ENCODE measurements at places on chromosomes 2 and 18. TPM values are rescaled to one million over a fixed set of nuclear protein-coding genes. Genes with fewer than 3 reads are reported as not detected.

PSD4 gene
- 0.63 TPM for polyA plus RNA-seq

NCKAP5 gene
- 0.38 TPM for polyA plus RNA-seq

CTAGE1 gene
- 0.06 TPM for polyA plus RNA-seq

CABYR gene
- 4.5 TPM for polyA plus RNA-seq

ANKRD30BL gene
- not detected for polyA plus RNA-seq

UGT1A10 gene
- not detected for polyA plus RNA-seq

DNA sequence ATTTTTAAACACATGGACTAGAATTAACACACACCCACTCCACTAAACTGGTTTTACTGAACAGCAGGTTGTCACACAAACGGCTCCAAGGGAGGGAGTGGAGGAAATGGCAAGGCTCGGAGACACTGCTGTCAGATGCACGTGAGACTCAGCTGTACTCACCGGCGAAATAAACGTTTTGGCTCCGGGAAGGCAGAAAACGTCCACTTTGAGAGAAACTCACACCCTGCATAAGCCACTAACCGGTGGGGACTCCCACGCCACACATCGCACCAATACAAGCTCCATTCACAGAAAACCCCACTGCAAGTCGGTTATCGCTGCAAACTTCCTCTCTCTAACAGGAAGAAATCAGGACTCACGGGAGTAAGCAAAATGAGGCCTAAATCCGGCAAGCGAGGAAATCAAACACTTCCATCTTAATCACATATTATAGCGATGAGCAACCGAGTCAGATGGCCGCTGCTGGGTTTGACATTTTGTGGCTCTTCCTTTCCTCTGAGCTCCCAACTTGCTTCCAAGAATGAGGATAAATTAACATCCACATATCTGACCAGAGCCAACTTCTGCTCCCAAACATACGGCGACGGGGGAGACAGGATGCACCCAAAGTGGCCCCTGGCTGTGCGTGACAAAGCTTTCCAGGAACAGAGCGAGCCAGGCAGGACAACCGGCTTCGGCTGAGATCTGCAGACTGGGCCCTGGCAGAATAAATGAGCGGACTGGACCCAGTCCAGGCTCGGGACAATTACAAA lies 63.5 kb downstream of the HDAC4 start:
- H3K27me3 ChIP-seq, result no peaks in the 10 kb centered on the region
- H3K36me3 ChIP-seq, result no peaks in the 10 kb centered on the region
- DNase-seq, result no peak
- H3K4me1 ChIP-seq, result no peaks in the 10 kb centered on the region
- H3K4me3 ChIP-seq, result no peak overlapping the region

- H3K4me1 ChIP-seq, result no peaks in the 10 kb centered on the region
- no peak for DNase-seq
- no peaks in the 10 kb centered on the region for H3K27me3 ChIP-seq
- no peak overlapping the region for H3K4me3 ChIP-seq
- H3K36me3 ChIP-seq, result no peaks in the 10 kb centered on the region
- no peak overlapping the region for H3K27ac ChIP-seq
These were observed 270.7 kb downstream of the PIEZO2 start for GRCh38 chr18:10878703-10879102.

GRCh38 chr2:86305195-86305914 lies 32.1 kb downstream of the REEP1 start:
- H3K4me3 ChIP-seq, result no peak overlapping the region
- H3K27ac ChIP-seq, result no peak overlapping the region
- H3K36me3 ChIP-seq, result no peaks in the 10 kb centered on the region

DNA sequence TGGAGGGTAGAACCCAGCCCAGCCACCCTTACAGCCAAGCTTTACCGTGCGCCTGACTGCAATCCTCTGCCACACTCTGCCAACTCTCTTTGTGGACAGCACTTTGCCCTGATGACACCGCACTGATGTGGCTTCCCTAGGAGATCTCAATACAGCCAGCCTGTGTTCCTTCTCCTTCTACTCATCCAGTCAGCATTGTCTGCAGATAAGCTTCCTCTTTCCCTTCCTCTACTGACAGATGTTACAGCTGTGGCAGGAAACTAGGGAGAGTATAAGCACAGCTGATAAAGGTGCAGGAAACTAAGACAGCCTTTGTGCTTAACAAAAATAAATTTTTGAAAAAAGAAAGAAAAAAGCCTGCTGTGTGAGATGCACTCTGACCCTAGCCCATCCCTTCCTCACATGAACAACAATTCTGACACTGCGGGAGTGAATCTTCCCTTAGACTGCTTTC lies 25.0 kb downstream of the CEP68 start:
- DNase-seq, result peak; percentile 30
- H3K27me3 ChIP-seq, result no peaks in the 10 kb centered on the region
- H3K4me3 ChIP-seq, result no peak overlapping the region
- H3K36me3 ChIP-seq, result peaks cover 66% of the 10 kb centered on the region
- peaks cover 23% of the 10 kb centered on the region for H3K4me1 ChIP-seq

DNA sequence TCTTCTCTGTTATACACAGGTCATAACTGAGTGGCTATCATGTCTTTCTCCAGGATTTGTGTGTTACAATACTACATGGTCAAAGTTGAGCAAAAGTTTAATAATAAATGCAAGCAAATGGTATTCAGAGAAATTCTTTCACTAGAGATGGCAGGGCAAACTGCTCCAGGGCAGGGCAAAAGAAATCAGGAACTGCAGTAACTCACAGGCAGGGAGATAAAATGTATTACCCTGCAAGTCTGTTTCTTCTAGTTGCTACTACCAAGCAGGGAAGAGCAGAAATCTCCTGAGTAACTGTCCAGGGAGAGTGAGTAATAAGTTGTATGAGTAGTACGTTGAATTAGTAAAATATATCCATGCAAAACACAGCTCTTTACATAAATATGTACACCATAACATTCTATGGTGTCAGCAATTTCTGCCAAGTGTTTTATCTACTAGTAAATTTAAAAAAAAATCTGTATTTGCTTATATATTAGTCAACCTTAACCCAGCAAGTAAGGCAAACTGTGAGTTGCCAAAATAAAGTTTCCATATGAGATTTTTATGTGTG lies 404.1 kb downstream of the ZEB2 start:
- no peaks in the 10 kb centered on the region for H3K36me3 ChIP-seq
- DNase-seq, result peak; percentile 56
- peaks cover 42% of the 10 kb centered on the region for H3K4me1 ChIP-seq
- no peaks in the 10 kb centered on the region for H3K27me3 ChIP-seq

DNA sequence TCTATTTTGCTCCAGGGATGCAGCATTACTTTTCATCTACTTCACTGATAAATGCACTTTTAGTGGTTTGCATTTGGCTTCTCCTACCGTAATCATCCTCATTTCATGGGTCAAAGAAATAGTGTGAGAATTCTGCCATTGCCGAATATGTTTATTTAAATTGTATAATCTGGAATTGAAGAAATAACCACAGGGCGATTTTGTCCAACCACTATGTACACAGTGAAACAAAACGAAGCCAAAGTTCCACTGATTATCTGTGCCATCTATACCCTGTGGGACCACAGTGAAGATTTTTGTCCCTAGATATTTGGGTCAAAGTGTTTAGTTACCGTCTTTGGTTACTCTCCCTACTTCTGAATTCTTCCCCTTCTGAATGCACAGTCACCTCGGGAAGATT lies 888.6 kb upstream of the NRXN1 start:
- H3K36me3 ChIP-seq, result no peaks in the 10 kb centered on the region
- no peak for DNase-seq
- H3K4me1 ChIP-seq, result peaks cover 27% of the 10 kb centered on the region
- H3K27me3 ChIP-seq, result no peaks in the 10 kb centered on the region
- H3K4me3 ChIP-seq, result no peak overlapping the region
- no peak overlapping the region for H3K27ac ChIP-seq

DNA sequence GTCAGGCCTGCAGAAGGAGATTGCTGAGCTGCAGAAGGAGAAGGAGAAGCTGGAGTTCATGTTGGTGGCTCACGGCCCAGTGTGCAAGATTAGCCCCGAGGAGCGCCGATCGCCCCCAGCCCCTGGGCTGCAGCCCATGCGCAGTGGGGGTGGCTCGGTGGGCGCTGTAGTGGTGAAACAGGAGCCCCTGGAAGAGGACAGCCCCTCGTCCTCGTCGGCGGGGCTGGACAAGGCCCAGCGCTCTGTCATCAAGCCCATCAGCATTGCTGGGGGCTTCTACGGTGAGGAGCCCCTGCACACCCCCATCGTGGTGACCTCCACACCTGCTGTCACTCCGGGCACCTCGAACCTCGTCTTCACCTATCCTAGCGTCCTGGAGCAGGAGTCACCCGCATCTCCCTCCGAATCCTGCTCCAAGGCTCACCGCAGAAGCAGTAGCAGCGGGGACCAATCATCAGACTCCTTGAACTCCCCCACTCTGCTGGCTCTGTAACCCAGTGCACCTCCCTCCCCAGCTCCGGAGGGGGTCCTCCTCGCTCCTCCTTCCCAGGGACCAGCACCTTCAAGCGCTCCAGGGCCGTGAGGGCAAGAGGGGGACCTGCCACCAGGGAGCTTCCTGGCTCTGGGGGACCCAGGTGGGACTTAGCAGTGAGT lies 19.4 kb downstream of the FOSL2 start:
- no peak for DNase-seq
- peaks cover 4% of the 10 kb centered on the region for H3K4me1 ChIP-seq
- no peak overlapping the region for H3K27ac ChIP-seq
- no peaks in the 10 kb centered on the region for H3K27me3 ChIP-seq

- H3K4me3 ChIP-seq, result no peak overlapping the region
- H3K36me3 ChIP-seq, result no peaks in the 10 kb centered on the region
- DNase-seq, result peak; percentile 40
- H3K27me3 ChIP-seq, result no peaks in the 10 kb centered on the region
These were observed 70.8 kb upstream of the NABP1 start for GRCh38 chr2:191607096-191607495.

- H3K27me3 ChIP-seq, result no peaks in the 10 kb centered on the region
- H3K4me1 ChIP-seq, result peaks cover 14% of the 10 kb centered on the region
- DNase-seq, result no peak
- H3K27ac ChIP-seq, result no peak overlapping the region
- no peaks in the 10 kb centered on the region for H3K36me3 ChIP-seq
- H3K4me3 ChIP-seq, result no peak overlapping the region
These were observed 386.4 kb downstream of the THSD7B start for GRCh38 chr2:137151731-137152130.

GRCh38 chr18:49169037-49169521 lies 218.3 kb upstream of the SMAD7 start:
- H3K4me1 ChIP-seq, result peaks cover 9% of the 10 kb centered on the region
- no peak for DNase-seq
- no peak overlapping the region for H3K4me3 ChIP-seq

DNA sequence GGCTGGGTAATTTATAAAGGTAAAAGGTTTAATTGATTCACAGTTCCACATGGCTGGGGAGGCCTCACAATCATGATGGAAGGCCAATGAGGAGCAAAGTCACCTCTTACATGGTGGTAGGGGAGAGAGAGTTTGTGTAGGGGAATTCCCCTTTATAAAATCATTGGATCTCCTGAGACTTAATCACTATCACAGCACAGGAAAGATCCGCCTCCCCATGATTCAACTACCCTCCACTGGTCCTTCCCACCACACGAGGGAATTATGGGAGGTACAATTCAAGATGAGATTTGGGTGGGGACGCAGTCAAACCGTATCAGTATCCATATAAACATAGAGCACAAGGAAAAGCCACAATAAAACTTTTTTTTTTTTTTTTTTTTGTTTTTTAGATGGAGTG lies 172.6 kb upstream of the PIEZO2 start:
- no peaks in the 10 kb centered on the region for H3K36me3 ChIP-seq
- no peak overlapping the region for H3K4me3 ChIP-seq
- peaks cover 58% of the 10 kb centered on the region for H3K4me1 ChIP-seq

GRCh38 chr2:6864923-6865345 lies 773 bp downstream of the CMPK2 start:
- no peaks in the 10 kb centered on the region for H3K36me3 ChIP-seq
- DNase-seq, result no peak
- peaks cover 39% of the 10 kb centered on the region for H3K27me3 ChIP-seq
- peak overlapping the region; percentile 71 for H3K4me3 ChIP-seq
- no peak overlapping the region for H3K27ac ChIP-seq

DNA sequence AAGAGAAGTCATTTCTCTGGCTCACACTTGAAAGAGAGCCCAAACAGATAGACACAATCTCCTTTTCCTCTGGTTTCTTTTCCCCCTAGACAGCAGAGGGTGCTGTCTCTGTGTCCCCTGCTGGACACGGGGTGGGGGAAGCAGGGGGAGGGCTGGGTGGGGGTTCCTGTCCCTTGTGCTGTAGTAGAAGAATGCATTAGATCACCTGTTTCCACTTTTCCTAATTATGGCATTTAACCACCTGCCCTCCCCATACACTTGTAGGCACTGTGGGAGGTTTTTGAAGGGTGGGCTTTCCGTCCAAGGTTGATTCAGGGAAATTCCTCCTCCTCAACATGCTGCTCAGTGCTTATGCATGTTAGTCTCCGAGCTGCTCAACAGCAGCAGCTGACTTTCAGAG lies 206.2 kb upstream of the EPAS1 start:
- H3K27me3 ChIP-seq, result no peaks in the 10 kb centered on the region
- no peak for DNase-seq
- peaks cover 7% of the 10 kb centered on the region for H3K4me1 ChIP-seq
- H3K27ac ChIP-seq, result no peak overlapping the region
- H3K4me3 ChIP-seq, result no peak overlapping the region
- H3K36me3 ChIP-seq, result no peaks in the 10 kb centered on the region

DNA sequence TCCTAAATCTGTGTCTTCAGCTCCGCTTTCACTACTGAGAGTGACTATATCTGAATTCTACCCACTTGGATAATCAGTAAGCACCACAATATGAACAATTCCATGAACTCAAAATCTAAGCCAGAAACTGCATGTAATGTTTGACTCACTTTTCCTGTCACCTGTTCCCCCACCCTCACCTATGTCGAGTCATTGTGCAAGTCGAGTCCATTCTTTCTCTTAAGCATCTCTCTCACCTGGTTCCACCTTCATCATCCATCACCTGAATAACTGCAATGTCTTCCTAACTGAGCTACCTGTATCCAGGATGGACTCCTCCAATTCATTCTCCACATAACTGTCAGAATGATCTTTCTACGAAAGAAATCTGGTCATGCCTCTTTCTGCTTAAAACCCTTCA lies 58.2 kb downstream of the PPP1R1C start:
- H3K4me1 ChIP-seq, result peaks cover 3% of the 10 kb centered on the region
- H3K27me3 ChIP-seq, result no peaks in the 10 kb centered on the region
- no peak overlapping the region for H3K27ac ChIP-seq
- H3K4me3 ChIP-seq, result no peak overlapping the region
- H3K36me3 ChIP-seq, result no peaks in the 10 kb centered on the region

DNA sequence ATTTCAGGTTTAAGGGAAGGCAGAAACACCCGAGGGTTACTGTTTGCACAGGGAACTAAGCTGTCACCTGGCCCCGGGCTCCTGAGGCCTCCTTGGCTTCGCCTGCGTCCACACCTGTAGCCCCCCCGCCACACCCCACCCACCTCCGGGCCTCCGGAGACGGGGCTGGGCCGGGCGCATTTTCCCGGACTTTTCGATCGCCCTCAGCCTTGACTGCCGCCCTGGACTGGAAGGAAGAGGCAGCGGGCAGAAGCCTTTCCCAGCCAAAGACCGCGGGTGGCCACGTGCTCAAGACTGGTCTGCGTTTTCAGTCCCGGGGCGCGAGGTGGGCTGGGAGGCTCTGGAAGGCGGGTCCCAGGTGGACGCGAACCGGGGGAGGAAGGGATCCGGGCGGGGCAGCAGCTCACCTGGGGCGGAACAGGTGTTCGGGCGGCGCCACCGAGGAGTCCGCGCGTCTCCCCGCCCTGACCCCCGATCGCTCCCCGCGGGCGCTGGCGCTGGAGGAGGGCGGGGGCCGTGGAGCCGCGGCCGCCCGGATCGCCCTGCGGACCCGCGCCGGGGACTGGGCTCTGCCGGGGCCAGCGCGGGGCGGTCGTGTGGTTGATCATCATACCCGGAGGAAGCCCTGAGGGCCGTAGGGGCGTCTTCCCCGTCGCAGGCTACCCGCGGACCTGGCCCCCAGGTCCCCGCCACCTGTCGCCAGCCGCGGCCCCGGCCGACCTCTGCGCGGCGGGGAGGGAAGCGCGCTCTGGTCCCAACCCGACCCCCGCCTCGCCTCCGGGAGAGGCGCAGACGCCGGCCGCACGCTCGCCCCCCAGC lies 3.2 kb downstream of the ID2 start:
- peak; percentile 89 for DNase-seq
- no peaks in the 10 kb centered on the region for H3K27me3 ChIP-seq
- peaks cover 18% of the 10 kb centered on the region for H3K36me3 ChIP-seq
- H3K27ac ChIP-seq, result peak overlapping the region; percentile 93
- H3K4me3 ChIP-seq, result peak overlapping the region; percentile 100

Data from GM23248 (cell line).